ENCODE measurements at places on chromosomes 12 and 14. TPM values are rescaled to one million over a fixed set of nuclear protein-coding genes. Genes with fewer than 3 reads are reported as not detected.

The GALNT16 gene
- total RNA-seq = 0.30 TPM

The TMEM117 gene
- 6.4 TPM for total RNA-seq

The KRT73 gene
- total RNA-seq = not detected

- no peak for DNase-seq
These were observed 164.8 kb upstream of the NRXN3 start for GRCh38 chr14:78005325-78005724.

DNA sequence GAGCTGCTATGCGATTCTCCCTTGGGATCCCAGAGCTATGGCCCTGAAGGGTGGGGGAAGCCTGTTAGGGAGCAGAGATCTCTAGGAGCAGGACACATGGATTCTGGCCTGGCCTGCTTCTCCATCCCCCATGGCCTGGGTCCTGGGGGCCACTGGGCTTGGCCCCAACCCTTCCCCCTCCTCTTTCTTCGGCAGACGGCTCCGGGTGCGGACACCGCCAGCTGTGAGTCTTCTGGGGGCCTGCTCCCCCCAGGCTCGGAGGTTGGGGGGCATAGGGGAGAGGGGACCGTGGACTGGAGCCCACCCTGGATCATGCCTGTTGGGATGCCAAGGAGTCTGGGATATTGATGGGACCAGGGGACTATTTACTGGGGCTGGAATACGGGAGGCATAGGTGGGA lies 9.0 kb downstream of the PRPF40B start:
- no peak for DNase-seq

DNA sequence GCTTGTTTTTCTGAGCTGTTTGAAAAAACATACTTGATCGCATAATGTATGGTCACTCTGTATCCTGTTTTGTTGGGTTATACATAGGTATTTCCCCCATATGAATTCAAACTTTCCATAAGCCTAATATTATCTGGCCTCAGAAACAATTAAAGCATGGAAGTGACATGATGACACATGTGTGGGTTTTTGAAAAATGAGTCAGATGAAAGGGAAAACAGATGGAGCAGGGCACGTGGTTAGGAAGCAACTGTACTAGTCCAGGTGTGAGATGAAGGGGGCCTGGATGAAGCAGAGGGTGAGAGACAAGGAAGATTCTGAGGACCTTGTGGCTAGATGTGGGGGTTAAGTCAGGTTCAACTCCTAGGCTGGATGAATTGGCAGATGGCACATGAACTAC lies 92.7 kb upstream of the DNM1L start:
- no peak for DNase-seq

DNA sequence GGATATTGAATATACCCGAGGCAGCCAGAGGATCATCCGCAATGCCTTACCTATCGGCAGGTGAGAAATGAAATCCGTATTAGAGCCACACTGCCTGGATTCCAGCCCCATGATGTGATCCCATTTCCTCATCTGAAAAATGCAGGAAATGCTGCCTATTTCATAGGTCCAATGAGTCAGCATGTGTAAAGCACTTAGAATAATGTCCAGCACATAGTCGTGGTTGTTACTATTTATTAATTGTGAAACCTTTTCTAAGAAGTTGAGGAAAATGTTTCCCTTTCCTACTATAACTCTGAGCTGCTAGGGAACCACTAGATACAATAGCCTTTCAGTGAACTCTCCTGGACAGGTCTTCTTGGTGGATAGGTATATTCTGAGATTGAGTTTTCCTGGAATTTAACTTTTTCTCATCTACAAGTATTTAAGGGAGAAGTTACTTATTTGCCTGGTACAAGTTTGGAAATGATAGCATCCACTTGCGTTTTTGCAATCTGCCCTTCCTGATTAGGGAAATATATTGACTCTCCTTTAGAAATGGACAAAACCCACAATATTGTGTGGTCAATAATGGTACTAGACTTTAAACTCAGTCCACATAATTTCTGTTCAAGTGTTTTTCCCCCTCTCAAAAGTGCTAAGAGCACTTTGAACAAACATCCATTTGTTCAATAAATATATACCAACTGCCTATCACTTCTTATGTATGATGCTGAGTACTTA lies 12.2 kb downstream of the POLR3B start:
- DNase-seq = no peak

GRCh38 chr14:67680121-67680602 lies 5.7 kb upstream of the VTI1B start:
- DNase-seq = no peak
